Activated gamma-delta T cell treated with anti-CD3 and anti-CD28 coated beads, Interleukin-2, amount 50 U/mL, for 16 hours (primary cell): ENCODE measurements at places on chromosomes 4 and X.

GRCh38 chr4:10552591-10553280, 95.5 kb upstream of the ZNF518B start:
- no peak for DNase-seq

- no peak for DNase-seq
These were observed 489.8 kb upstream of the CTSO start for GRCh38 chr4:156443488-156443887.

- DNase-seq, result no peak
These were observed 33.5 kb downstream of the SCD5 start for GRCh38 chr4:82765134-82765533.

DNA sequence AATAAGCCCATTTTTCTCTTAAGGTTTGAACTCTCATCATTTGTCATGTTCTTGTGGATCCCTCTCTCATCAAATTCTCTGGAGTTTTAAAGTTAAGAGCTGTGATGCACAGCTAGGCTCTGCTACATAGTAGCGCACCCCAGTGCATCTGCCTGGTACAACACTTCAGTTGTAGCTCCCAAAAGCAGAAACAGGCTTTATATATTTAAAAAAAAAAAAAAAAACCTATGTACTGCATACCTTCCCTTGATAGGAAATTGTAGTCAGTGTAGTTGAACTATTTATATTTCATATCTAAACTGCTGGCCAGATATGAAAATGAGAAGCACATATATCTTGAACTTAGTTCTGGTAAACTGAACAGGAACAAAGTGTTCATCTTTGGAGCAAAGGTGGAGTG, 131.4 kb downstream of the KLHL13 start:
- DNase-seq, result no peak

DNA sequence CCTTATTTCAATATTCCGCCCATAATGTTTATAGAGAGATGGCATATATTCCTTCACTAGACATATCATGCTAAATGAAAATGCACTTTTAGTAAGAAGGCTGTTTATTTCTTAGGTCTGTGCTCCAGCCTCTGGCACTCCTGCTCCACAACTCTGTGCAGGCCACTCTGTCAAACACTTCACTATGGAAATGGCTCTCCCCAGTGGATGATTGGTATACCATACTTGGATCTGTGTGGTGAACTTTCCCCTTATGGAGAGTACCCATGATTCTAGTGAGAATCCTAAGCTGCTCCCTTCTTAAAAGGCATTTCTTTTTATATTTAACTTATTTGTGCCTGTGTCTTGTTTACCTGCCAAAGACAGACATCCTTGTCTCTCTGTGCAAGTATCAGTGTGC, 480.1 kb upstream of the GALNT7 start:
- DNase-seq, result no peak

- no peak for DNase-seq
These were observed 727.6 kb downstream of the TRAM1L1 start for GRCh38 chr4:116357758-116358157.

- DNase-seq, result no peak
These were observed 43.7 kb downstream of the PSAPL1 start for GRCh38 chr4:7390906-7391636.

DNA sequence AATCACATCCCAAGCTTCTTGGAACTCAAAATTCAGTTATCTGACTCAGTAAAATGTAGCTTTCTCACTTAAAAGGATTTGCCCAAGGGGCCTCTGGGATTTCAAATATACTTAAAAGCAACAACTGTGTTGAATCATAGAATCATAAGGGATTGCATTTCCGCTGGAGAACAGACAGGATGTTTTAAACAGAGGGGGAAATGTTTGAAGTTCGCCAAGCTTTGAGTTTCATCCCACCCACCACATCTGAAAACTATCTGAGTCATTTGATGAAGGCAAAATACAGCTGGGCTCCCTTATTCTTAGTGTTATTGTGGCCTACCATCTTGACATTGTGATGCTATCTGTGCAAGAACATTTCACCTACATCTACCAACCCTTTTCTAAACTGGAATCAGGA, 73.5 kb downstream of the PPP1R2C start:
- no peak for DNase-seq

DNA sequence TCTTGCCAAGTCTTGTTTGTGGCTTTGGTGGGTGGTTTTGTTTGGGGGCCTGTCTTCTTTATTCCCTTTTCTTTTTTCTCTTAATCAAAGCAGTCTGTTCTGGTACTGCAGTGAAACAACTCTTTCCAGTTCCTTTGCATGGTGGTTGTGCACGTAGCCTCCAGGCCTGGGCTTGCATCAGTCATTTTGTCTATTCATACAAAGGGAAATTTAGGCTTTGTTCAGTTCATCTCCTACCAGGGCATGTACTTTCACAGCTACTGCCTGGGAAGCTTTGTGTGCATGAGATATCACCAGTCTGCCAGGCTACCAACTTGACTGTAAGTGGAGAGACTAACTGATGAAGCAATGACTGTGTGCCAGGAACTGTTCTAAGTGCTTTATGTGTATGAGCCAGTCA, 8.5 kb downstream of the TRIM2 start:
- DNase-seq, result no peak

DNA sequence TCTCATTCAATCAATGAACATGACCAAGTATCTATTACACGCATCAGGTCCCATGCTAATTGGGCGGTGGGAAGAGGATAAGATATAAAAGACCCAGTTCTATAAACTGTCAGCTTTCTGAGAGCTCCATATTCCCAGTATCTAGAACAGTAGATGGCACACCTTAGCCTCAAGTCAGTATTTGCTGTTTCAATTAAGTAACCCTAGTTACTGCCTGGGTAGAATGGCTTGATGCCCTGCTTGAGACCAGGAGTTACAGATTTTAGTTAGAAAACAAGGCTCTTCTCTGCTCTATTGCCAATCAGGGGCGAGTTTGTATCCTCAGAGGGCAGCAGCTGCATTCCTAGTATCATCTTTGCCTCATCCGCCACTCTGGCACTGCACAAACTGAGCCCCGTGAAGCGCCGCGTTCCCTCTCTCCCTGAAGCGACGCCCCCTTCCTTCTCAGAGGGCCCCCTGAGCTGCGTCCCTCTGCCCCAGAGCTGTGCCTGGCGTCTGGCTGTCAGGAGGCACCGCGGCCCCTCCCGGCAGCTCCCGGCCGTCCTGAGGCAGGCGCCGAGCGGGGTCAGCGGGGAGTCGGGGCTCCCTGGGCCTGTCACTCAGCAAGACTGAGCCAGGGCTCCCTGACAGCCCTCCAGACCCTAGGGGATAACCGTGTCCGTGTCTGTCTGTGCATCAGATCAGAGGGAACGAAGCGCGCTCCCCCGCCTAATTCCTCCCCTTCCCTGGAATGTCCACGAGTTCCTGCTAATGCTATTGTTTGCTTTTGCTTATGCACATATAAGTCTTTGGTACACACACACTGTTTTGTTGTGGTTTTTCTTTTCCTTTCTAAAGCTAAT, 212.4 kb upstream of the TTC29 start:
- no peak for DNase-seq

- no peak for DNase-seq
These were observed 258.7 kb downstream of the GRIA3 start for GRCh38 chrX:123442764-123443163.

GRCh38 chr4:996030-996996, 3.1 kb upstream of the SLC26A1 start:
- no peak for DNase-seq

DNA sequence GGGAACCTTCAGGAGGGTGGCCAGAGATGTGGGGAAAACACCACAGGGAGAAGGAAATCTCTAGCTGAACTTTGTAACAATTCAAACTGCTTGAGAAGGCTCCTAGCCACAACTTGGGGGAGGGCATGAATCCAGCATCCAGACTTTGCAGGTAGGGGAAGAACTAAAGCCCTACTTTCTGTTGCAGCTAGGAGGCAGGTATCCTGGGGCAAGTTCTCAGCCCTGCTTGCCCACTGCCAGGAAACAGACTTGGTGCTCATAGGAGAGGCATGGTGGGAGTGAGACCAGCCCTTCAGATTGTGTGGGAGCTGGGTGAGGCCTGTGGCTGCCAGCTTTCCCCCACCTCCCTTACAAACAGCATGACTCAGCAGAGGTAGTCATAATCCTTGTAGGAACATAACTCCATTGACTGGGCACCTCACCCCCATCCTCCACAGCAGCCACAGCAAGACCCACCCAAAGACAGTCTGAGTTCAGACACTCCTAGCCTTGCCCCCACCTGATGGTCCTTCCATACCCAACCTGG, 209.5 kb upstream of the CPEB2 start:
- no peak for DNase-seq

DNA sequence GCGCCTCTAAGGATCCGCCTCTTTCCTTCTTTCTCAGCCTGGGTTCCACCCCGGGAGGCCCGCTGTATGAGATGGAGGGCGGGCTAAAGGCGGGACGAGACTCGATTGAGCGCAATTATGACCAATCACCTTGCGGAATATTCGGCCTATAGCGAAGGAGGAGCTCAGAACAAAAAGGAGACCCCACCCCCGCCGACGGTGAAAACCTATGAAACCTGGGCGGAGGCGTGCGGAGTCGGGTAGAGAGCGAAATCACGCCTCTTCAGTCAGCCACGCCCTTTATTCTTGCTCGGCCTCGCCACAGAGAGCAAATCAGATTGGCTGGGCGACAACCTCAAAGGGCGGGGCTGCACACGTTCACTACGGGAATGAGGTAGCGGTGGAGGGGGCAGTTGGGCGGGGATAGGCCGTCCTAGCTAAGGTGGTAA, 615 bp upstream of the CDK16 start:
- DNase-seq, result peak; percentile 97

DNA sequence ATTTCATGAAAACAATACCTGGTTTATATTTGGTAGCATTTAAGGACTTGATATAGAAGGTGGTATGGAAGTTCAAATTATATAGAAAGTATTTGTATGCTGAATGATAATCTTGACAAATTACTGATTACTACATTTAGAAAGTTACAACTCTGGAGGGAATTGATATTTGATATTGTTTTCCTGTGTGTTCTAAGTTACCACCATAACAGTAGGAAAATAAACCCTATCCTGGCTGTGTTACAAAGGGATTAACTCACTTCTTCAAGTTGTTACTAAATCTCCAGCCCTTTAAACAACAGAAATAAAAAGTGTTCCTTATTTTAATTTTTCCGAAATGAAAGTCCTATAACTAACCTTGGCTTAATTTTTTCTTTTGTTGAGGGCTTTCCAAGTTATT, 36.6 kb downstream of the FHL1 start:
- no peak for DNase-seq

DNA sequence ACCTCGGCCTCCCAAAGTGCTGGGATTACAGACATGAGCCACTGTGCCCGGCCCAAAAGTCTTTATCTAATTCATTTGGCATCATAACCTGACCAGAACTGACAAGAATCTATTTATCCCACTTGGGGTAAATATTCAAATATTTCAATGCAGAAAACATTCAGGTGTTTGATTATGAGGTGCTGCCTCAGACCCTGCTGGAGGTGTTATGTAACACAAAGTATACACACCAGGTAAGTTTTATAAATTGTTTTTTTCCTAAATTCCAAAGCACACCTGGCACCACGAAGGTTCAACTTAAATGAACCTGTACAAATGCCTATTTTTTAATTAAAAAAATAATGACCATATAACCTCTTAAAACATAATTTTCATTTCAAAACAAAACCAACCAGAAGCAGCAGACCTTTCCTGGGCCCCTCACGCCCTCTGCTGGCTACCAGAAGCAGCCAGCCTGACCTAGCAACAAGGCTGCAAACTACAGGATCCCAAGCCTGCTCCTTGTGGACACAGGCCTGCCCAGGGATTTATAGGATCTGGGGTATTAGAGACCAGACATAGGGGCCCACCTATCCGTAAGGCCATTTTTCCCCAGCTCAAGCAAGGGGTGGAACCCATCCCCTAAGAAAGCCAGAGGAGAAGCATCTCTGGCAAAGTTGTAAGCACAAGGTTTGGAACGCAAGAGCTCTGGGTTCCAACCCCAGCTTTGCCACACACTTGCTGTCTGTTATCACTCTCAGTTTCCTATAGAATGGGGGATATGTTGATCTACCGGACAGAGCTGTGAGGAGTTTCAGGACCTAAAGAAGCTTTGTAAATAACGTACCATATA, 11.7 kb downstream of the OTUD5 start:
- DNase-seq, result no peak

GRCh38 chrX:75989806-75990590, 182.9 kb upstream of the PBDC1 start:
- no peak for DNase-seq
